ENCODE measurements at places on chromosomes 13 and 19. TPM values are rescaled to one million over a fixed set of nuclear protein-coding genes. Genes with fewer than 3 reads are reported as not detected.

DNA sequence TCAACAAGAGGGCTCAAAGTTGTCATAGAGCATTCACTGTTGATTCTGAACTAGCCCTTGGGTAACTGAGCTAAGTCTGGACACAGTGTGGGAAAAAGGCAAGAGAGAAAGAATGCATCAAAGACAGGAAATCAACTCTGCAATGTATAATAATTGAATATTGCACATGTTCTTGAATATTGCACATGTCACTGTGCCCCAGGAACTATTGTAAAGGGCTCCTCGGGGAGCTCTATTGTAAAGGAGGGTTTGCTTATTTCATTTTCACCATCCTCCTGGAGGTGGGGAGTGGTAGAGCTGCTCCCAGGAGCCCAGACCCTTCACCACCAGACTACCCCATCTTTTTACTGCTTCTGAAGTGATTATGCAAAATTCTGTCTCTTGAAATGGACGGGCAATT lies 44.4 kb upstream of the ITM2B start:
- no peaks in the 10 kb centered on the region for H3K36me3 ChIP-seq
- H3K4me3 ChIP-seq = no peak overlapping the region
- H3K4me1 ChIP-seq = no peaks in the 10 kb centered on the region
- no peak overlapping the region for H3K27ac ChIP-seq

GRCh38 chr19:38880076-38880881 lies 2.2 kb upstream of the RINL start:
- H3K4me1 ChIP-seq = no peaks in the 10 kb centered on the region
- no peak for DNase-seq

- H3K4me1 ChIP-seq = no peaks in the 10 kb centered on the region
- H3K4me3 ChIP-seq = no peak overlapping the region
- no peak overlapping the region for H3K27ac ChIP-seq
- no peaks in the 10 kb centered on the region for H3K27me3 ChIP-seq
Measured at GRCh38 chr19:7869910-7870511, 4.2 kb downstream of the PRR36 start.

GRCh38 chr13:69641773-69642172 lies 465.9 kb upstream of the ATXN8OS start:
- DNase-seq = no peak
- H3K36me3 ChIP-seq = no peaks in the 10 kb centered on the region
- no peak overlapping the region for H3K27ac ChIP-seq
- no peaks in the 10 kb centered on the region for H3K4me1 ChIP-seq

- H3K27me3 ChIP-seq = no peaks in the 10 kb centered on the region
- DNase-seq = no peak
- H3K4me3 ChIP-seq = no peak overlapping the region
- no peaks in the 10 kb centered on the region for H3K36me3 ChIP-seq
- no peaks in the 10 kb centered on the region for H3K4me1 ChIP-seq
Measured at GRCh38 chr19:51779181-51779580, 15.8 kb upstream of the FPR3 start.

- DNase-seq = peak; percentile 69
- no peak overlapping the region for H3K4me3 ChIP-seq
- no peaks in the 10 kb centered on the region for H3K27me3 ChIP-seq
- H3K4me1 ChIP-seq = no peaks in the 10 kb centered on the region
Measured at GRCh38 chr19:33187183-33187540, 7.0 kb upstream of the LRP3 start.

DNA sequence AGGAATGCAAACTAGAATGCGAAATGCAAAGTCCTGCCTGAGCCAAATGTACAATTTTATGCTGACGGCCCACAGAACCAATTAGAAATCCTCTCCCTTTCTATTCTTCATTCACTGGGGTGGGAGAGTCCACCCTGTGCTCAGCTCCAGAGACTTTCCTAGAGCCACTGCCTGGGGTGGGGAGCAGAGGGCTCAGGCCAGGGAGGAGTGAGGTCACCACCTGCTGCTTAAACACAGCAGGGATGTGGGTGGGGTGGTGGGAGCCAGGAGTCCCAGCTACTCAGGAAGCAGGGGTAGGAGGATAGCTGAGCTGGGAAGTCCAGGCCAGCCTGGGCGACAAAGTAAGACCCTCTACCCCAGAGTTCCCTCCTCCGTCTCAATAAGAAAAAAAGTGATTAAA lies 26.9 kb upstream of the ZNF83 start:
- H3K4me3 ChIP-seq = no peak overlapping the region
- H3K4me1 ChIP-seq = peaks cover 3% of the 10 kb centered on the region
- no peaks in the 10 kb centered on the region for H3K27me3 ChIP-seq
- H3K27ac ChIP-seq = no peak overlapping the region
- DNase-seq = no peak
- H3K36me3 ChIP-seq = peaks cover 1% of the 10 kb centered on the region

GRCh38 chr19:16888629-16889365 lies at the start of gene F2RL3:
Gene F2RL3 (plus strand): TSS chr19:16888999. CDS start chr19:16889190, 191 bp downstream.
- no peaks in the 10 kb centered on the region for H3K36me3 ChIP-seq
- H3K27ac ChIP-seq = no peak within 1 kb of the TSS
- no peaks in the 10 kb centered on the region for H3K4me1 ChIP-seq

- H3K36me3 ChIP-seq = no peaks in the 10 kb centered on the region
- no peak for DNase-seq
- H3K4me3 ChIP-seq = no peak overlapping the region
- H3K27me3 ChIP-seq = no peaks in the 10 kb centered on the region
Measured at GRCh38 chr19:35783469-35784434, 8.4 kb downstream of the ARHGAP33 start.

DNA sequence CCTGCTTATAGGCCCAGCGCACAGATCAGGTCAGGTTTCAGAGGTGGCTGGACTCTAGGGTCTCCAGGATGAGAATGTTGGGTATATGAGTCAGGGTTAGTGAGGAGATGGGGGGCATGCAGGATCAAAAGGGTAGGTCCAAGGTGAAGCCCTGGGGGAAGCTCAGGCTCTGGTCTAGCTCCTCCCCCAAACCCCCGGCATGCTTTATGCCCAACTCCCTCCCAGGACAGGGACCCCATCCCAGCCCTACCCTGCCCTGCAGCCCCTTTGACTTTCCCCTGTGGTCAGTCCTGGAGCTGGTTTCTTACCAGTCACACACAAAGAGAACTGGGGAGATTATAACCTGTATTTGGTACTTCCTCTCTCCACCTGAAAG lies 9.8 kb upstream of the CEACAM18 start:
- H3K4me3 ChIP-seq = no peak overlapping the region
- no peaks in the 10 kb centered on the region for H3K36me3 ChIP-seq
- no peaks in the 10 kb centered on the region for H3K4me1 ChIP-seq
- H3K27ac ChIP-seq = no peak overlapping the region
- no peaks in the 10 kb centered on the region for H3K27me3 ChIP-seq
- no peak for DNase-seq

DNA sequence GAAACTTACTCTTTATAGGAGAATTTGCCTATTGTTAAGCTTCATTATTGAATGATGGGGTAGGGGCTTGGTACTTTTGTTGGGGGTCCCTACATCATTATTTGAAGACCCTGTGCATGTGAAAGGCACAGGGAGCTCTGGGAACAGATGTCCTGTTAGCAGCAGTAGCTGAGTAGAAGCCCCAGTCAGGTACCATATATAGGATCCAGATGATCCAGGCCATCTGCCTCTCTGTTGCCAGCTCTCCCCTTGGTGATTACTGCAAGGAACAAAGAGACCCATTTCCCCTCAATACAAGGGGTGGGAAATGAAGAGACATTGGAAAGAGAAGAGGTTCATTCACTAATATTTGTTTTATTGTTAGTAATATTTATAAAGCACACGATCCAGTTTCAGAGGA lies 4.4 kb upstream of the MTMR6 start:
- H3K27me3 ChIP-seq = no peaks in the 10 kb centered on the region
- H3K36me3 ChIP-seq = no peaks in the 10 kb centered on the region
- H3K4me1 ChIP-seq = no peaks in the 10 kb centered on the region
- no peak overlapping the region for H3K4me3 ChIP-seq
- H3K27ac ChIP-seq = no peak overlapping the region

GRCh38 chr13:42807866-42808265 lies 26.5 kb downstream of the FAM216B start:
- no peaks in the 10 kb centered on the region for H3K4me1 ChIP-seq
- H3K27me3 ChIP-seq = no peaks in the 10 kb centered on the region
- no peaks in the 10 kb centered on the region for H3K36me3 ChIP-seq

DNA sequence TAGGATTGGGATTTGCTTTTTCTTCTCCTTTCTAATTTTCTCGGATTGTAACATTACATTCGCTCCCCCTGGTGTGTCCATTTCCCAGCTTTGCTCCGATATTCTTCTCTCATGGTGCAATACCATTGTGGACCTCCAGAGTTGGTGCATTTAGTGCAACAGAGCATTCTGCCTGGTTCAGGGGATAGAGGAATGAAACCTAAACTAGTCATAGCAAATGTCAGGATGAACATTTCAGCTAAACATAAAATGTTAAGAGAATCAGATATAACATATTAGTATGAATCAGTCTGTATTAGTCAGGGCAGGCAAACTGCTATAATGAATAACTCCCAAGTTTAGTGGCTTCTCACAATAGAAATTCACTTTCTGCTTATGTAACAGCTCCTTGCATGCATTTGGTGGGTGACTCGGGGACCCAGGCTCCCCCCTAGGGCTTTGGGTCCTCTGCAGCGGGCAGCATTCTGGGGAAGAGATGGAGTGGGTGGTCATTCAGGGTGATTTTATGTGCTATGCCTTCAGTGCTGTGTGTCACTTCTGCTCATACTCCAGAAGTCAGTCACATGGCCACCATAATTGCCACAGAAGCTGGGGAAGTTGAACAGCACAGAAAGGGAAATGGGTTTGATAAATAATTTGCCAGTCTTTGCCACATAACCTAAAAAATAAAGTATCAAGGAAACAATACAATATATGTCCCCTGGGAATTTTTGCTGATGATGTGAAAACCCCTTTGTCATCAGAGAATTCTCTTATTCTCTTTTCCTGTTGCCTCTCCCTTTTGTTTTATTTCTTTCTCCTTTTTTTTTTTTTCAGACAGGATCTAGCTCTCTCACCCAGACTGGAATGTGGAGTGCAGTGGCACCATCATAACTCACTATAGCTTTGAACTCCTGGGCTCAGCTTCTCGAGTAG lies 111.0 kb downstream of the HSPH1 start:
- H3K27me3 ChIP-seq = no peaks in the 10 kb centered on the region
- no peaks in the 10 kb centered on the region for H3K36me3 ChIP-seq
- no peak for DNase-seq
- H3K4me1 ChIP-seq = no peaks in the 10 kb centered on the region

DNA sequence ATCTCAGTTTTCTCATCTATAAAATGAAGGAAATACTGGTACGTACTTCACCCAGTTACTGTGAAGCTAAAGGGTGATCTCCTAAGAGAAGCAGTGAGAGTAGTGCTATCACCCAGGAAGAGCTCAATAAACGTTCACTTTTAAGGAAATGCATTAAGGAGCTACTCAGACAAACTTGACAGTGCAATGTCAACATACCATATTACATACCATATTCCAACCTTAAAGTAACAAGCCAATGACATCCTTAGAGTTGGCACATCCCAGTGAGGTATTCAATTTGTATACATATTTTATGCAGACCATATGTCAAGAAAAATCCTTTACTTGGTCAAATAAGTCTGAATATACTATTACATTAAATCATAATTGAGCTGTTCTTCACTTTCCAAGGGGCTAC lies 7.0 kb downstream of the TBC1D4 start:
- DNase-seq = no peak
- no peak overlapping the region for H3K27ac ChIP-seq
- H3K4me3 ChIP-seq = no peak overlapping the region
- no peaks in the 10 kb centered on the region for H3K36me3 ChIP-seq
- no peaks in the 10 kb centered on the region for H3K4me1 ChIP-seq

DNA sequence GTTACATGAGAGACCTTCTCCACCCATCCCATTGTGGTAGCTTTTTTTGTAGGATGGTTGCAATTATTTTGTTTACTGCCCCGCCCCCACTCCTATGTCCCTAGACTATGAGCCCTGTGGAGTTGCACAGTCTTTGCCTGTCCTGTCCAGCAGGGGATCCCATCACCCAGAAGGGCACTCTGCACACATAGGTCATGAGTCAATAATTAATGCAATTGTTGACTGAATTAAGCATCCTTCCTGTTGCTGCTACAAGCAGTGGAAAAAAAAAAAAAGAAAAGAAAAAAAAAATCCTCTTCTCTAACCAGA lies 14.2 kb downstream of the C19orf81 start:
- H3K36me3 ChIP-seq = no peaks in the 10 kb centered on the region
- H3K4me3 ChIP-seq = no peak overlapping the region
- no peak overlapping the region for H3K27ac ChIP-seq
- H3K27me3 ChIP-seq = no peaks in the 10 kb centered on the region

DNA sequence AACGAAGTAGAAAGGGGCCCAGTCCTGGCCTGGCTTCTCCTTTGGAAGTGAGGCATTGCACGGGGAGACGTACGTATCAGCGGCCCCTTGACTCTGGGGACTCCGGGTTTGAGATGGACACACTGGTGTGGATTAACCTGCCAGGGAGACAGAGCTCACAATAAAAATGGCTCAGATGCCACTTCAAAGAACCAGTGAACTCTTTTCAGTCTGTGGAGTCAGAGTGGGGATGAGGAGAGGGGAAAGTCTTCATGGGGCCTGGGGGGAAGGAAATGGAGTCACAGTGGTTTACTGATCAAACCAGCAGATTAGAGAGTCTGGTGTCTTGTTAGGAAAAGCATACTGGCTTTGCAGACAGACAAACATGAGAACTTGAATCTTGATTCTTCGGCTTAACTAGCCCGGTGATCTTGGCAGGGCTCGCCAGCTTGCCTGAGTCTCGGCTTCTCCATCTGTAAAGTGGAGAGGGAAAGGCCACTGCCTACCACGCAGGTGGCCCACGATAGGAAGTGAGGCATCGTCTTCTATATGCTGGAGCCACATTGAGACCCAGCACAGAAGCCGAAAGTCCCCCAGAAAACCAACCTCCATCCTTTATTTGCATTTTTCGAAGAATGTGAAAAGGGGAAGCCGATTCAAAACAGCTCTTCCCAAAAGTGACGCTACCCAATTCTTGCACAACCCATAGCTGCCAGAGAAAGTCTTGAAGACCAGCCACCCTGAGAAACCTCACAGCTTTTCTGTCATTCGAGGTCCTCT lies at the start of gene FFAR1:
FFAR1 (plus strand) TSS at position 732 of the 759 bp plus-strand sequence. CDS start 3,650 bp downstream, outside the sequence.
- no peaks in the 10 kb centered on the region for H3K27me3 ChIP-seq
- H3K4me1 ChIP-seq = no peaks in the 10 kb centered on the region
- H3K27ac ChIP-seq = no peak within 1 kb of the TSS
- H3K4me3 ChIP-seq = no peak within 1 kb of the TSS
- peak; percentile 51 for DNase-seq
- H3K36me3 ChIP-seq = no peaks in the 10 kb centered on the region

GRCh38 chr13:39597838-39598237 lies 5.2 kb downstream of the LHFPL6 start:
- H3K4me1 ChIP-seq = no peaks in the 10 kb centered on the region
- peak overlapping the region; percentile 72 for H3K4me3 ChIP-seq

DNA sequence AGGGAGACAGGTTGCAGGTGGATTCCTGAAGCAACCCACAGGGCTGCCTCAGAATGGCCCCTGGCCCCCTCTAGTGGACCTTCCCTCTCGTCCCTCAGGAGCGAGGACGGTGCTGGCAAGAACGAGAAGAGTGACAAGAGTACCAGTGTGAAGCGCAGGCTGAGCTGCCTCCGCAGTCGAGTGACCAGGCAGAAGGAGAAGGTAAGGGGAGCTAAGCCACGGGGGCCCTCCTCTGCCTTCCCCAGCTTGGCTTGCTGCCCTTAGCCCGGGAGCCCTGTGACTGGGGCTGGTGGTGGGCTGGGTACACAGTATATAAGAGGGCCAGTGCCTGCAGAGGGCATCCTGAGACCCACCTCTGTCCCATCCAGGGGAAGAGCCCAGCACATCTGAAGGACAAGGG lies 34.0 kb downstream of the ARHGEF18 start:
- H3K27ac ChIP-seq = no peak overlapping the region
- H3K4me1 ChIP-seq = no peaks in the 10 kb centered on the region
- no peaks in the 10 kb centered on the region for H3K36me3 ChIP-seq

Gene UPK1A
- total RNA-seq = not detected

Gene OR1M1
- total RNA-seq = not detected

Gene FCGBP
- 790 TPM for total RNA-seq

Gene MCF2L
- total RNA-seq = 49.2 TPM

Gene IGFL2
- 0.36 TPM for total RNA-seq

Gene FBXL3
- 62.1 TPM for total RNA-seq

Gene KLK3
- not detected for total RNA-seq

Gene ZGLP1
- 1.3 TPM for total RNA-seq

Gene RFPL4AL1
- total RNA-seq = not detected

Gene CACTIN
- 16.4 TPM for total RNA-seq

Gene ZNF528
- total RNA-seq = 32.1 TPM

Data from aorta (tissue), 5 donors.